Calu3 (cell line): ENCODE measurements at places on chromosomes 4 and X.

- no peak for DNase-seq
Measured at GRCh38 chr4:153512162-153512852, 46.1 kb downstream of the TMEM131L start.

GRCh38 chrX:112851806-112852205 lies 11.2 kb upstream of the AMOT start:
- DNase-seq = no peak

- no peak for DNase-seq
Measured at GRCh38 chr4:133808151-133808550, 393.4 kb downstream of the PABPC4L start.

DNA sequence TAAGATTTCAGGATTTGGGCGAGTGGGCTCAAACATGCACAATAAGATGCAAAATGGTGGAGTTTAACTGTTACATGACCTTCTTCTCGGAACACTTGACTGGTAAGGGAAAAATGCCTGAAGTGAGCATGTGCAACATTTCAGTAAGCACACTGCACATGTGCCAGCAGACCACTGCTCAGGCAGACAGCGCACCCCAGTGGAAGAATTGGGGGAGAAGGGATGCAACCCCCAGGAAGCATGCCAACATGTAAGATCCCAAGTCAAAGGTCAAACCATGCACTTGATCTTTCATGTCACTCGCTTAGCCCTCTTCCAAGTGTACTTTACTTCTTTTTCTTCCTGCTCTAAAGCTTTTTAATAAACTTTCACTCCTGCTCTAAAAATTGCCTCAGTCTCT lies 256.3 kb downstream of the CENPC start:
- peak; percentile 7 for DNase-seq

- DNase-seq = no peak
Measured at GRCh38 chr4:105546086-105546485, 6.3 kb upstream of the ARHGEF38 start.

DNA sequence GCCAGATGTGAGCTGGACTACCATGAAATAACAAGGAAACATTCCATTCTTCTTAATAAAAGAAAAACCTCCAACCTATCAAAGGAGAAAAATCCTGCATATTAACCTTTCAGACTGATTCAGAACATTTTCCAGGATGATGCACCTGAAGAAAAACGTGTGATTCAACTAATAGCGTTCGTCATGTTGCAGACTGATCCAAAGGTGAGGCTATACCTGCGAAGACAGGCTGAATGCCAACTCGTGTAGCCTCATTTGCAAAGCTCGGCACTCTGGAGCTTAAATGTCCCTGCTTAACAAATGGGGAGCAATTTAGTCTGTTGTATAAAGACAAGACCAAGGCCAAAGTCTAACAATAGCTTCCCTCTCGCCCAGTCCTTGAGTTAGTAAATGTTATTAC lies 172.0 kb upstream of the NOCT start:
- no peak for DNase-seq

- DNase-seq = no peak
Measured at GRCh38 chr4:2574009-2574408, 37.6 kb downstream of the FAM193A start.

GRCh38 chrX:129759576-129760061 lies 20.1 kb upstream of the SASH3 start:
- DNase-seq = peak; percentile 39

- no peak for DNase-seq
Measured at GRCh38 chr4:16646459-16646858, 252.0 kb downstream of the LDB2 start.

DNA sequence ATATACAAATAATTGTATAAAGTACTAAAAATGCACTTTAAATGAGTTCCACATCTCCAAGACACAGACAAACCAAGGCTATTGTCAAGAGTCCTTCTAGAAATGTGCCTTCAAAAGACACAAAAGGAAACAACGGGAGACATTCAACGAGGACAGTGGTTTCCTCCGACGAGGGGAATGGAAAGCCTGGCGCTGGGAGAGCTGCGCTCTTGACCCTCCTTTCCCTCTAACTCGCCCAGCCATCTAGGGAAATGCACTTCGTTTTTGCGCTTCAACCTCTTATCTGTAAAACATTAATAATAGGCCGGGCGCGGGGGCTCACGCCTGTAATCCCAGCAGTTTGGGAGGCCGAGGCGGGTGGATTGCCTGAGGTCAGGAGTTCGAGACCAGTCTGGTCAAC lies 37.0 kb downstream of the ZFP42 start:
- no peak for DNase-seq

GRCh38 chr4:48226199-48226598 lies 43.4 kb downstream of the TEC start:
- DNase-seq = no peak

DNA sequence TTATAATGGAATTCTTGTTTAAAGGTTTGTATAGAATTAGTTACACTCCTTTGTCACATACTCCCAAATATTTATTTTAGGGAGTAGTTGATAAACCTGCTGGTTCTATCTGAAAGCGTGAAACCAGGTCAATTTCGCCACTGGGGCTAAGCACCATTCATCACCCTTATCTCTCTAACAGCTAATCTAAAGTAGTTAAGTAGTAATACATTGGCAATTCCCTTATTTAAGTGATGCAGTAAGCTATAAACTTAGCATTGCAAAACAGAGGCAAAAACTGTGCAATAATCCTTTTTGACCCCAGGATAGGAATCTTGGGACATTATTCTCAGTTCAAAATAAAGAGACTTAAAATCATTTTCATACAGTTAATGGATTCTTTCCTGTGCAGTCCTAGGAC lies 33.7 kb upstream of the PTPN13 start:
- DNase-seq = no peak

DNA sequence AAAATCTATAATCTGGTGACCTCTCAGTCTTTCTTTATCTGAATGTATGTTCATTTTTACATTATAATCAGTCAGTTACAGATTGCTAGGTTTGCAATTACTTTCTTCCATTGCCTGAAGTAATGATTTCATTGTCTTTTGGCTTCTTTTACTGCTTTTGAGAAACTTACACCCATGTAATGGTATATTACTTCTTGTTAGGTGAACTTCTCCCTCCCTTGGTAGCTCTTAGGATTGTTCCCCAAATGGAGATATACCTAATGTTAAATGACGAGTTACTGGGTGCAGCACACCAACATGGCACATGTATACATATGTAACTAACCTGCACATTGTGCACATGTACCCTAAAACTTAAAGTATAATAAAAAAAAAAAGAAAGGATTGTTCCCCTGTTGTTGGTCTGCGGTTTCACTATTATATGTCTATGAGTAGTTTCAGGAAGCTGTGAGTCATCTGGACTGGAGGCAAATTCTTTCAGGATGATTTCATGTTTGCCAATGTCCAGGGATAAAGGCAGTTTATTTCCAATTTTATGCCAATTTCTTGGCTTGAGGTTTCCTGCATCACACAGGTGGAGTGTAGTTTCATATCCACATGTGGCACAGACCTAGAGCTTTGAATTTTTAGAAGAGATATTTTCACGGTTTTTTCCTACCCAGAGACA lies 21.8 kb downstream of the SPANXC start:
- no peak for DNase-seq

- no peak for DNase-seq
Measured at GRCh38 chr4:161990721-161991120, 173.1 kb downstream of the FSTL5 start.

- DNase-seq = no peak
Measured at GRCh38 chr4:31045151-31045550, 325.0 kb downstream of the PCDH7 start.

- DNase-seq = no peak
Measured at GRCh38 chrX:1511829-1512228, 25.2 kb downstream of the P2RY8 start.

DNA sequence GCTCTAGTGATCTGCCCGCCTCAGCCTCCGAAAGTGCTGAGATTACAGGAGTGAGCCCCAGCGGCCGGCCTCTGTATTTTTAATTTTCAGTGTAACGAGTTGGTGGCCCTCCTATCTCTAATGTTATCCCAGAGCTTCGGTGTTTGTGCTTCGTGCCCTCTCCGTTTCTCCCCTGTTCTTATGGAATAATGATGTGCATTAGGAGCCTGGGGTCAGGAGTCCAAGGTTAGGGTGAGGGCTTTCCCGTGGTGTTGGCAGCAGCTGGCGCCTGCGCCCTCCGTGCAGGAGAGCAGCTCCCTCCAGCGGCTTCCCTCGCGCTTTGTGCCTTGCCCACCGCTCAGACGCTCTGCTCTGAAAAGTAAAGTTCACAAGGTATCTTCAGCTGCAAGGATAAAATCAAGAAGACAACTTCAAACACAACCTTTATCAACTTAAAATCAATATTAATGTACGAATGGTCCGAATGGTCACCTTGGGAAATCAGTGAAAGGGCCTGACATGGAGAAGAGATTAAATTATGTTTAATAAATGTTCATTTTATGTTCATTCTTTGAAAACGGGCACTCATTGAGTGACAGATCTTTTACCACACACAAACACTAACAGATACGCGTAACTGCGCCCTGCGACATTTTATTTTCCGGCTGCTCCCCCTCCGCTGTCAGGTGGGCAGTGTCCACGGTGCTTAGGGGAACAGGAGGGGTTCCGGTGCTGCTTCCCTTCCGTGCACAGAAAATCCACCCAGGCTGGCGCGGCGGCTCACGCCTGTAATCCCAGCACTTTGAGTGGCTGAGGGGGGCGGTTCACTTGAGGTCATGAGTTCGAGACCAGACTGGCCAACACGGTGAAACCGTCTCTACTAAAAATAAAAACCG lies 62.4 kb downstream of the TRAPPC11 start:
- peak; percentile 80 for DNase-seq
